ENCODE measurements at places on chromosomes 3 and 15. TPM values are rescaled to one million over a fixed set of nuclear protein-coding genes. Genes with fewer than 3 reads are reported as not detected.

LRRC34 gene
- 0.24 TPM for total RNA-seq

GRCh38 chr3:52775877-52776276, 1.5 kb upstream of the ITIH1 start:
- ATAC-seq = peak; percentile 47

- no peak for ATAC-seq
Observed at GRCh38 chr3:58131101-58131825, 79.5 kb downstream of the DNASE1L3 start.

DNA sequence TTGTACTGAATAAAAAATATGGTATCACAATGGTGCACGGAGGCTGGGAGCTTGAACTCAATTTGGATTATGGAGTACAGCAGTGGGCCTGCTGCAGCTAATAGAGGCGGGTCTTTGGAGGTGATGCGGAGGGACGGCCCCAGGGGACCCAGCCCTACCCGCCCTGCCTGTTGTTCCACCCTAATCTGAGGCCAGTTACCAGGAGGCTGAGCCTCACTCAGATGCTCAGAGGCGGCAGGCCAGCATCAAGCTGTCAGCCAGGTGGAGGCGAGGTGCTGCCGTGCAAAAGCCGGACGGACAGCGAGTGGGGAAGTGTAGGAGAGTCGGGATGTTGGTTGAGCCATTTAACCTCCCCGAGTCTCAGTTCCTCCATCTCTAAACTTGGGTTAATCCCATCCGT, 218.5 kb upstream of the RGMA start:
- ATAC-seq = no peak

Measured in esophagus mucosa (tissue), 1 donor.